Stimulated activated CD4-positive, alpha-beta T cell treated with anti-CD3 and anti-CD28 coated beads, Interleukin-4, amount 100 ng/mL, for 1 hour (primary cell): ENCODE measurements at places on chromosomes 5 and 9.

DNA sequence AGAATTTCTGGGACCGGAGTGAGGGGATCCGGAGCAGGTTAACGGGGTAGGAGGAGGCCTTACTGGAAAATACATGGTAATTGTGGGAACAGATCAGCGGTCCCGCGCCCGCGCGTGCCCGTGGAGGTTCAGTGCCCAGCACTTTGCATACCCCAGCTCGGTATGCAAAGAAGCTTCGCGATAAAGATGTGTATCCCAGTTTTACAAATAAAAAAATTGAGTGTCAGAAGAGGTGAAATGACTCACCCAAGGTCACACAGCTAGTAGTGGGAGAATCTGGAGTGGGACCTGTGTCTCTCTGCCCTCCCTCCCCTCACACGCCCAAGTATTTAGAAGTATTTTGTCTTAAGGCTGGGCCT lies 967 bp downstream of the NEURL1B start:
- no peak for DNase-seq

DNA sequence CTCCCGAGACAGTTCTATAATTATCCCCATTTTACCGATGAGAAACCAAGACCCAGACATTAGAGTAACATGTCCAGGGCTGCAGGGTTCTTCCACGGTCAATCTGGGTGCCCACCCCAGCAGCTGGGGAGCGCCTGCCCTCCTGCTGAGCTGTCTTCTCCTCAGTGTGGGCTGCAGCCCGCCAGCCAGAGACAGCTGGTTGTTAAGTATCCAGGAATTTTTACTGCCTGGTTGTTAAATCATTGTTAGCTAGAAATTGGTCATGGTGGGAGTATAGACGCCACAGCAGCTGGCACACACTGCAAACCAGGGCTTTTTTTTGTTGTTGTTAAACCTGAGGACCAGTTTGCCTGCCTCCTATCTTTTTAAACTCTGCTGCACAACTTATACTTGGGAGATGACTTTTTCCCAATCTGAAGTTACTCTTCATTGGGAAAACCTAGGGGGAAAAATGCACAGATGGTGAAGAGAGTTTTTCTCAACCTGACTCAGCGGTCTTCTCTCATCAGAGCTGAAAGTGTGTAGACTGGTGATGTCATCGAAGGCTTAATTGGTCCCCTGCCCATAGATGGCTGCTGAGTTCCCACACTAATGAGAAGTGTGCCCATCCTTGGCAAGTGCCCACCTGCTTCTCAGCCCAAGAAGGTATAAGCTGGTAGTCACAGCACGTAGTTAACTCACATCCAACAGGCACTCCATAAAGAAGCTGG lies 208.6 kb downstream of the DRD1 start:
- DNase-seq = no peak

DNA sequence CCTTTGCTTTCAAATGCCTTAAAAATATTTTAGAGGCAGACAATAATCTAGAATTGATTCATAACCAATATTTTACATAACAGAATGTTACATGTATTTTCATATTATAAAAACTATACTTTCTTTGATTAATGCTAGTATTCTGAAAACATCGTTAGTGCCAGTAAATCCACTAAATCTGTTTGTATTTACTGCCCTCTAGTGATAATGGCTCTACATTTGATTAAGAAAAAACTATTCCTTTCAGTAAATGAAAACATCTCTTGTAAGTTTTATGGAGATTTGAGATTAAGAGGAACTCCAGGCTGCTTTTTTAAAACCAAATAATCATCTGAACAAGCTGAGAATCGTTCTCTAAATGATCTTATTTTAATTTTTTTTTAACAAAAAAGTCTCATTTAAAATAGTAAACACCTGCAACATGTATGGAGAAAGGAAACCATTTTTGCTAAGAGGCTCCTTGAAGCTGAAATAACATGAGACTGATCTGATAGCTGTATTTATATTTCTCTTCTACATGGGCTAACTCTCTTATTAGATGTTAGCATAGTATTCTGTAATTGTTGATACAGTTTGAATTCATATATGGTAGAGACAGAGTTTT lies 424.7 kb downstream of the RAB3C start:
- no peak for DNase-seq

GRCh38 chr5:42756606-42757601 lies at the start of gene CCDC152:
Gene CCDC152, plus strand, starts transcription at chr5:42756818. Its CDS starts 2,304 bp downstream, at chr5:42759122.
- peak; percentile 59 for DNase-seq

DNA sequence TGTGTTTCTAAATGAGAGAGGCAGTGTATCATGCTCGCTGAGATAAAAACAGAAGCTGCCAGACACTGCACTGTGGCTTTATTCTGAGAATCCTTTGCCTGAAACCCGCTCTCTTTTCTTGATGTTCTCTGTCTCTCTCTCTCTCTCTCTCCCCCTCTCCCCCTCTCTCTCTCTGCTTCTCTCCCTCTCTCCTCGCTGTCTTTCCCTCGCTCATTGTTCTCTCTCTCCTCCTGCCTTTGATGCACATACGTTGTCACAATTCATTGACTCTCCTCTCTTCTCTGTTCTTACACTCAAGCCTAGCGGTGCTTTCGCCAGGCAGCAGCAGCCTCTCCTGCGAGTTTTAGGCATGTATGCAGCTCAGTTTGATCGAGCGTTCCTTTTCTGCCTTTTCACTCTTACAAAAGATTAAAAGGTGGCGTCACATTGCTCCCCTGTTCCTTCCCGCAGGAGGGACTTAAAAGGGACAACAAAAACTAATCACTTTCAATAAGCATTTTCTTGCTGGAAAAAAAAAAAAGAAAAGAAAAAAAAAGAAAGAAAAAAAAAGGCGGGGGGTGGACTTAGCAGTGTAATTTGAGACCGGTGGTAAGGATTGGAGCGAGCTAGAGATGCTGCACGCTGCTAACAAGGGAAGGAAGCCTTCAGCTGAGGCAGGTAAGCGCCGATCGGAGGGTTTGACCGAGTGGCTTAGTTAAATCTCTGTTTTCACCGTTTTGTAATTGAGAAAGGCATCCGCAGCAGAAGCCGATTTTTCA lies 717.9 kb upstream of the WWC1 start:
- DNase-seq = no peak

GRCh38 chr5:8908055-8908683 lies 637.7 kb downstream of the SEMA5A start:
- DNase-seq = no peak

- DNase-seq = no peak
Measured at GRCh38 chr9:134353539-134353938, 27.3 kb downstream of the RXRA start.

GRCh38 chr9:123485216-123485615 lies 129.2 kb downstream of the CRB2 start:
- no peak for DNase-seq

- DNase-seq = no peak
Measured at GRCh38 chr5:180040287-180041214, 31.0 kb downstream of the RNF130 start.
